Bladder microvascular endothelial cell (primary cell): ENCODE measurements at places on chromosomes 12 and 14. TPM values are rescaled to one million over a fixed set of nuclear protein-coding genes. Genes with fewer than 3 reads are reported as not detected.

The WDHD1 gene
- total RNA-seq = 8.4 and 14.5 TPM in 2 replicates

The P2RX2 gene
- not detected in 2 replicates for total RNA-seq

The CEBPE gene
- not detected in 2 replicates for total RNA-seq

The LMNTD1 gene
- total RNA-seq = not detected in 2 replicates

The GALNT9 gene
- 0.13 TPM in 1 of 2 replicates, not detected in the other for total RNA-seq

The C12orf76 gene
- total RNA-seq = 9.4 and 20.3 TPM in 2 replicates

The KIF26A gene
- total RNA-seq = 7.0 and 18.6 TPM in 2 replicates

The RFLNA gene
- total RNA-seq = 0.13 and 0.49 TPM in 2 replicates

The SDR9C7 gene
- not detected in 2 replicates for total RNA-seq

The FAM90A1 gene
- total RNA-seq = not detected in 2 replicates

The POLE gene
- total RNA-seq = 37.4 and 55.3 TPM in 2 replicates

The BICDL1 gene
- 0.13 TPM in 1 of 2 replicates, not detected in the other for total RNA-seq

The EID3 gene
- total RNA-seq = 5.0 and 17.6 TPM in 2 replicates

The SENP1 gene
- 7.3 and 14.3 TPM in 2 replicates for total RNA-seq

The IGFBP6 gene
- 7.0 and 44.7 TPM in 2 replicates for total RNA-seq

The GPR84 gene
- 0.16 TPM in 1 of 2 replicates, not detected in the other for total RNA-seq

The CCDC184 gene
- 0.06 TPM in 1 of 2 replicates, not detected in the other for total RNA-seq

The PPM1A gene
- total RNA-seq = 11.5 and 46.6 TPM in 2 replicates

The CCDC197 gene
- not detected in 2 replicates for total RNA-seq

The GPR68 gene
- total RNA-seq = 1.5 and 1.6 TPM in 2 replicates

The PIWIL1 gene
- not detected in 2 replicates for total RNA-seq

The RNASE9 gene
- not detected in 2 replicates for total RNA-seq

The DLK1 gene
- total RNA-seq = not detected in 2 replicates

The LUM gene
- 0.49 and 0.57 TPM in 2 replicates for total RNA-seq

The GPX2 gene
- total RNA-seq = not detected in 2 replicates

The SMCO3 gene
- total RNA-seq = under 0.01 and 1.1 TPM in 2 replicates

The IGF1 gene
- 0.57 and 0.65 TPM in 2 replicates for total RNA-seq

The TTC8 gene
- total RNA-seq = 6.8 and 11.3 TPM in 2 replicates

The ANKS1B gene
- 0.19 TPM in 1 of 2 replicates, not detected in the other for total RNA-seq

The CRIP1 gene
- 0.25 and 4.5 TPM in 2 replicates for total RNA-seq

The HCAR1 gene
- total RNA-seq = under 0.01 TPM in 1 of 2 replicates, not detected in the other

The OLR1 gene
- total RNA-seq = under 0.01 TPM in 1 of 2 replicates, not detected in the other

The KCNK10 gene
- total RNA-seq = not detected in 2 replicates

The ZCCHC8 gene
- total RNA-seq = 10.0 and 20.6 TPM in 2 replicates

The SAMD15 gene
- total RNA-seq = 0.38 and 0.49 TPM in 2 replicates

The OR4K17 gene
- not detected in 2 replicates for total RNA-seq

The TIGAR gene
- 11.8 and 15.4 TPM in 2 replicates for total RNA-seq

The NRL gene
- total RNA-seq = 0.82 and 0.97 TPM in 2 replicates

The INHBC gene
- not detected in 2 replicates for total RNA-seq

The SERPINA9 gene
- not detected in 2 replicates for total RNA-seq

The TOGARAM1 gene
- total RNA-seq = 8.9 and 20.6 TPM in 2 replicates

The SMIM41 gene
- under 0.01 and 0.13 TPM in 2 replicates for total RNA-seq

The GSC gene
- not detected in 2 replicates for total RNA-seq

The BHLHE41 gene
- total RNA-seq = 0.06 TPM in 1 of 2 replicates, not detected in the other

The JDP2 gene
- total RNA-seq = 3.7 and 10.4 TPM in 2 replicates

The OASL gene
- total RNA-seq = 1.3 and 1.9 TPM in 2 replicates

The PLCZ1 gene
- total RNA-seq = not detected in 2 replicates

The KRT6C gene
- total RNA-seq = not detected in 2 replicates

The MUCL1 gene
- not detected in 2 replicates for total RNA-seq
